Muscle of arm (tissue), 14 donors: ENCODE measurements at places on chromosomes 13 and 19. TPM values are rescaled to one million over a fixed set of nuclear protein-coding genes. Genes with fewer than 3 reads are reported as not detected.

The ZNF726 gene
- polyA plus RNA-seq, result 4.4 TPM

GRCh38 chr19:57803594-57804325 is 11.0 kb downstream of the ZNF552 start:
- peak; percentile 43 for DNase-seq

The ADPRHL1 gene
- 315 TPM for polyA plus RNA-seq

The MEIS3 gene
- polyA plus RNA-seq, result 5.1 TPM

DNA sequence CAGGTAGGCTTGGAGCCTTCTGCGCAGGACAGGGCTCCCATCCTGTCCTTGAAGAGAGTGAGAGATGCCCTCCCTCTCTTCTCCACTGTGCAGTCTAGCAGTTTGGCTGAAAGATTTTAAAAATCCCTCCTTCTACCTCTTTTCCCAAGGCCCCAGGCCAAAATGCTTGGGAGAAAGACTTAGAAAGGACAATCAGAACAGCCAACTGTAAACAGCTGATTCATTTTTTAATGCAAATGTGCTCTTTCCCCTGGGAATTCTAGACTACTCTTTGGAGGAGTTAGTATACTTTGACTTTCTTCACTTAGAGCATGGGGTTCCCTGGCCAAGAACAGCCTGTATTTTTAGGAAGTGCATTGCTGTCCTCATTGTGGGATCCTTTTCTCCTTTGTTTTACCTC is 398.9 kb downstream of the GPC6 start:
- DNase-seq, result peak; percentile 51

The GDF15 gene
- 1.2 TPM for polyA plus RNA-seq

The RPL18 gene
- 1,680 TPM for polyA plus RNA-seq

- peak; percentile 85 for DNase-seq
Observed at GRCh38 chr13:79659121-79659521, 178.2 kb downstream of the NDFIP2 start.

The NLRP9 gene
- not detected for polyA plus RNA-seq

DNA sequence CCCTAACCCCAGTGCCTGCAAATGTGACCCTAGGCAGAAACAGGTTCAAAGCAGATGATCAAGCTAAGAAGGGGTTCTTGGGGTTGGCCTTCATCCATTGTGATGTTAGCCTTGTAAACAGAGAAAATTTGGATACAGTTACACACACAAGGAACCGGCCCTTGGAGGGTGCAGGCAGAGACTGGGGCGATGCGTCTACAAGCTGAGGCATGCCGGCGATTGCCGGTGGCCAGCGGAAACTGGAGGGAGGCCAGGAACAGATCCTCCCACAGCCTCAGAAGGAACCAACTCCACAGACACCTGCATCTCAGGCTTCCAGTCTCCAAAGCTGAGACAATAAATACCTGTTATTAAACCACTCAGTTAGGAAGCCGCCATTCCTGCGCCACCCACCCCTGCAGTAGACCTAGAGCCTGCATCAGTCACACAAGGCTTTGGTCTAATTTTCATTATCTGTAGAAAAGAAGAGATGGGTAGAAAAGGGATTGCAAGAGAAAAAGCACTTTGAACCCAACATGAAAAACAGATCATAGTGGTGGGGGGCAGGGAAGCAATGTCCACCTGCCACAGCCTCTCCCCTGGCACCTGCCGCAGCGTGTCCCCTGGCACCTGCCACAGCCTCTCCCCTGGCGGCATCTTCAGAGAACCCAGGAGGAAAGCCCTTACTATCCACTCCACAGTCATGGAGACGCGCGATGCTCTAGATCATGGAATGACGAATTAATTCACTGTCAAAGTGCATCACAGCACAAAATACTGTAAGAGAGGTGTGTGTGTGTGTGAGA is 119.7 kb upstream of the SOX1 start:
- DNase-seq, result no peak

- DNase-seq, result no peak
Observed at GRCh38 chr13:98500963-98501421, 75.9 kb downstream of the STK24 start.

DNA sequence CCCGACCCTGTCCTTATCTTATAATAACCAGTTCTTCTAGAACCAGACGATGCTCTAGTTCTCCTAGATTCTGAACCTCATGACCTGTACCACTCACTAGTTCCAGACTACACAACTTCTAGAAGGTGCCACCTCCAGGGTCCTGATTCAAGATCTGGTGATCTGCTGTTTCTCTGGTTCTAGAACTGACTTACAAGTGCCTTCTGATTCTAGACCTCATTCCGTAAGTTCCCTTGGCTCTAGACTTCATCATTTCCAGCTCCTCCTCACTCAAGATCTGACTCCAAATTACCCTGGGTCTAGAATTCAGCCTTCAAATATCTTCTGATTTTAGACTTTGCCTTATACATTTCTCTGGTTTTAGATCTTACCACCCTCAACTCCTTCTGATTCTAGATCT is 5.0 kb upstream of the PPP5C start:
- no peak for DNase-seq

DNA sequence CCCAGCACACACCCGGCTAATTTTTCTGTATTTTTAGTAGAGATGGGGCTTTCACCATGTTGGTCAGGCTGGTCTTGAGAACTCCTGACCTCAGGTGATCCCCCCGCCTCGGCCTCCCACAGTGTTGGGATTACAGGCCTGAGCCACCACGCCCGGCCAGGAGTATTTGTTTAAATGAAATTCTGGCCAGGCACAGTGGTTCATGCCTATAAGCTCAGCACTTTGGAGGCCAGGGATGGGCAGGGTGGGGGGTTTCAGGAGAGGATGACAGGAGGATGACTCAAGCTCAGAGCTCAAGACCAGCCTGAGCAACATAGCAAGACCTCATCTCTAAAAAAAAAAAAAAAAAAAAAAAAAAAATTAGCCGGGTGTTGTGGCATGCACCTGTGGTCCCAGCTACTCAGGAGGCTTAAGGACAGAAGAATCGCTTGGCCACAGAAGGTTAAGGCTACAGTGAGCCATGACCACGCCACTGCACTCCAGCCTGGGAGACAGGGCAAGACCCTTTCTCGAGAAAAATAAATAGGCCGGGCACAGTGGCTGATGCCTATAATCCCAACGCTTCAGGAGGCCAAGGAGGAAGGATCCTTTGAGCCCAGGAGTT is 8.2 kb upstream of the DHDH start:
- DNase-seq, result no peak

GRCh38 chr13:23354520-23354919 is 79.0 kb downstream of the SACS start:
- DNase-seq, result no peak

The FNDC3A gene
- polyA plus RNA-seq, result 49.1 TPM

DNA sequence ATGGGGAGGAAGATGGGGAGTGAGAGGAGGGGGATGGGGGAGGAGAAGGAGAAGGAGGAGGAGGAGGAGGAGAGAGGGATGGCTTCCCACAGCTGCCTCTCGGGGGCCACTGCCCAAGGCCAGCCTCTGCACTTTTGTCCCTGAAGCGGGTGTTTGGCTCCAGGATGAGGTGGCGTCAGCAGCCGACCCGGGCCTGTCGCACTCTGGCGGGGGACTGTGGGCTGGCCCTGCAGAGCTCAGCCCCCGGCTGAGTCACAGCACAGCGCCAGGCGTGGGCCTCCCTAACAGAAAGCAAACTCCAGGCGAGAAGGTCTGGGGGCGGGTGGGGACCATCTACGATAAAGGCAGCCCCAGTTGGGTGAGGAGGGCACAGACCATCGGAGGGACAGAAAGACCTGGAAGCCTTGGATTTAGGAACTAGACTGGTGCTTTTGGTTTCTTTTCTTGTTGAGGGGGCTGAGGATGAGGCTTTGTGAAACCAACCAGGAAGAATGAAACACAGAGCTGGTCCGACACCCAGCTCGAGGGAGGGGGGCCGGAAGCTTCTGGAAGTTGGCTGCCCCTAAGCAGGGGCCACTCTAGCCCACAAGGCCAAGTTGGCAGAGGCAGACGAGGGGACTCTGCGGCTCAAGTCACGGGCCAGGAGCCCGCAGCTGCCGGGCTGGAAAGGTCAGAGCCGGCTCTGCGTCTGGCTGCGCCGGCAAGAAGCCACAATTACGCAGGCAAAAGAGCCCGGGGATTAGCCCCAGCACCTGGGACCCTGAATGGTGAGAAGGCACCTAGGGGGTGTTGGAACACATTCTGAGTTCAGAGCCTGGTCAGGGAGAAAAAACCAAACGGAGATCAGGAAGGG is 18.2 kb downstream of the LSM4 start:
- DNase-seq, result peak; percentile 83

DNA sequence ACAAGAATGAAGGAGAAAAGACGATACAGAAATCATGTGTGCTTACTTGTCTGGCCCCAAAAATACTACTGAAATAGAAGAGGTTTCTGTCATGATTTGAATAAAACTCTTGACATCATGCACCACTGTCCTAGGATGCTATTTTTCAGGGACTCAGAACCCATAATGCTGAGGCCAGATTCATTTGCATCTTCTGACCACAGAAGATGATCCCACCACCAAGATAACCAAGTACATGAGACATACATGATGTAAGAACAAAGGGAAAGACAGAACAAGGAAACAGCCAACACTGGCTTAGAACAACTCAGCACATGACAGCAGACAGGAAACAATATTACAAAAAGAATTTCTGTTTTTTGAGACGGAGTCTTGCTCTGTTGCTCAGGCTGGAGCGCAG is 2.5 kb downstream of the ZNF552 start:
- DNase-seq, result no peak

GRCh38 chr13:51325837-51326236 is 13.7 kb upstream of the SERPINE3 start:
- no peak for DNase-seq

- DNase-seq, result no peak
Observed at GRCh38 chr13:50244355-50244712, 229.1 kb downstream of the KCNRG start.

The NRTN gene
- 2.0 TPM for polyA plus RNA-seq

The GSX1 gene
- not detected for polyA plus RNA-seq

DNA sequence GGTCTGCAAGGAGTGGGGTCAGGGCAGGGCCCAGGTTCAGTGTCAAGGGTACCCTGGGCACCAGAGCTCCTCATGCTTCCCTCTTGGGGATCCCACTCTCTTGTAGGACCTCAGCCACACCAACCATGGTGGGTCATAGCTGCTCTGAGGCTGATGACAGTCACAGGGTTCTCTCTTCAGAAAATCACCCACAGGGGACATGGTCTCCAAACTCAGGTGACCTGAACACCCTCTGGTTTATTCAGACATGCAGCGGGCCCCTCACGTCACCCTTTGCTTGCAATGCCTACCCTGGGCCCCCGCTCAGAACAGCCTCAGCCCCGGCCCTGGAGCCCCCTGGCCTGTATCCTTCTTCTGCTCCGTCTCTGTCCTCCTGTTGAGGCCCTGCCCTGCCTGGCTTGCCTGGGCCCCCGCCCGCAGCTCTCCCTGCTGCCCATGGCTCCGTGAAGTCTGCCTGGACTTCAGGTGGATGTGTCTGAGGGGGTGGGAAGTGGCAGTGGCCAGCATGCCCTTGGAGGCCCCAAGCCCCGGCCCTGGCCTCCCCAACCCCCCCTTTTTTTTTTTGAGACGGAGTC is 20.4 kb downstream of the CHERP start:
- DNase-seq, result no peak

The CDX2 gene
- not detected for polyA plus RNA-seq
